ENCODE measurements at places on chromosomes 11 and 22.

DNA sequence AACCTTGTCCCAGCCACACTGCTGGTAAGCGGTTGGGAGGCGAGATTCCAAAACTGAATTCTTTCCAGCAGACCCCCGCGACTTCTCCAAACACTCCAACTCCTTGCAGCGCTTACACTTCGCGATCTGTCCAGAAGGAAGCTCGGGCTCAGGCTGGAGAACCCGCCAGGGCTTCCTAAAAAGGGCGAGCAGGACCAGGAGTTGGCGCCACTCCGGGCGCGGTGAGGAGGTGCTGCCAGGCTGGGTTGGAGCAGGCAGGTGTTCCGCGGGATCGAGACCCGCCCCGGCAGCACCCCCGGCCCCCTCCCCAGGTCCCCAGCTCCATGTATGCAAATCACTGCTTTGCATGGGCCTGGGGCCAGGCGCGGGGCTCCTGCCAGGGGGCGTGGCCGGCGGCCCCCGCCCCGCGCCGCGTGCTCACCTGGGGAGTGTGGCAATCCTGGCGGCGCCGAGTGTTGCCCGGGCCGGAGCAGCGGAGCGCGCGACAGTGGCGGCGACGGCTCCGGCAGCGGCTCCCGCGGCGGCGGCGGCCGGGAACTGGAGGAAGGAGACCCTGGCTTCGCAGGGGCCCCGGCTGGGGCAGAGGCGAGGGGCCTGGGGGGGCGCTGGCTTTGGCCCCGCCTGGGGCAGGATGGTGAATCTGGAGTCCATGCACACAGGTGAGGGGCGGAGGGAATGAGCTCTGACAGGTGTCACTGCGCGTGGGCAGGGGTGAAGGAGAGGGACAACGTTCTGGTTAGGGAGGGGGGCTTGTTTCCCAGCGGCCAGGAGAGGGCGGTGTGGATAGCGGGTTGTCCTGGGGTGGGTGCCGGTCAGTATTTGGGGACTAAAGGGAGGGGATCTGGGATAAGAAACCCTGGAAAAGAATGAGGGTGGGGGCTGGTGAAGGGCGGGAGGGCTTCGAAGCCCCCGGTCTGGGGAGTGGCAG, at the start of gene POU2F3:
TSS of gene POU2F3 (plus strand) at position 428 of the 928 bp plus-strand sequence. CDS start at position 632, 204 bp downstream.
- DNase-seq, result no peak

DNA sequence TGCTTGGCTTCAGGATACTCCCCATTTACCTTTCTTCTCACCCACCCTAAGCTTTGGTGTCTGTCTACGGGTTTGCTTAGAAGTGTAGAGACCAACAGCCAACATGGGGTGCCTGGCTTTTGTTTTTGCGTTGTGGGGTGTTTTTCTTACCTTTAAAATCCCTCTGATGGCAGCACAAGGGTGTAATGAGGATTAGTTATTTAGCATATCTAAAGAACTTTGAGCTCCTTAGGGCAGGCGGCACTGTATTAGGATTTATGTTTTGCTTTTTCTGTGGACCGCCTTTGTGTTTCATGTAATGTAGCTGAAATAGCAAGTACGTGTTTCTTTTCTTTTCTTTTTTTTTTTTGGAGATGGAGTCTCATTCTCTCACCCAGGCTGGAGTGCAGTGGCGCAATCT, 8.9 kb downstream of the AP2A2 start:
- DNase-seq, result no peak

DNA sequence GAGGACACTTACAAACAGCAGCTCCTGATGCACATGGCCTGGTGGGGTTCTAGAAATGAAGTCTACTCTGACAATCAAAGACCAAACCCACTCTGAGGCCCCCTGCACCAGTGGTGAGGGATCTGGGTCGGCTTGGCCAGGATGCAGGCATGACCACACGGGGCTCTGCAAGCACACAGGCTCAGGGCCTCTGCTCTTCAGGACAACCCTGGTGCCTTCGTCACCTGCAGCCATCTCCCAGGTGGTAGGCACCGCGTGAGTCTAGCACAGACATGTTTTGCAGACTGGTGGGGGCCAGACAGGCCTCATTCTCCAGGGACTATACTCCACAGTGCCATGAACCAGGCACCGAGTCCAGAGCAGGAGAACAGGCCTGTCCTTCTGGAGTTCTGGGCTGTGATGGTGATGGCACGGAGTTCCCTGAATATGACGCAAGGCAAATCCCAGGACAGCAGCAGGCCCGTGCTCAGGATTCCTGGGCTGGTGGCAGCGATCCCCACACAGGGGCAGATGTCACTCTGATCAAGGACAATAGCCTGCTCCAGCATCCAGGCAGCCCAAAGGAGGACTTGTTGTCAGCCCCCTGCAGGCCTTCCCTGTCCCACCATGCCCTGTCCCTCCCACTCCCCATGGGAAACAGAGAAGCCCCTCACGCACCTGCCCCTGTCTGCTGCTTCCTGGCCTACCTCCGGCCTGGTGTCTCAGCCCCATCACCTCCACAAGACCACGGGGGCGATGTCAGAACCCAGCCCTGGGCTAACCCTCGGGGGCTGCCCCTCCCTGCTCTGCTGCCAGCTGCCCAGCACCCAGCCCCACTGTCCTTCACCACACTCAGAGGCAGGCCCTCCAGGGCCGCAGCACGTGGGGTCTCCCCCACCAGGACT, 36.1 kb downstream of the GNB1L start:
- DNase-seq, result peak; percentile 7

DNA sequence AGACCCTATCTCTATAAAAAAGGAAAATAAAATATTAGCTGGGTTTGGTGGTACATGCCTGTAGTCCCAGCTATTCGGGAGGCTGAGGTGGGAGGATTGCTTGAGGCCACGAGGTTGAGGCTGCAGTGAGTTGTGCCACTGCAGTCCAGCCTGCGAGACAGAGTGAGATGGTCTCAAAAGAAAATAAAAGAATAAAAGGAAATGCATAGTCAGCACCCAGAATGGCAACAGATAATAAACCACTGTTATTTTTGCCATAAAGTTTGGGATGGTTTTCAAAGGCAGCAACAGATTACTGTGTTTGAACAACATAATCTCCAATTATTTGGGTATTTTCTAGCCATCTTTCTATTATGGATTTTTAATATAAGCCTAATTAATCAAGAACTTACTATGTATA, 61.9 kb downstream of the ATG16L2 start:
- no peak for DNase-seq

Measured in CD4-positive, alpha-beta T cell treated with Interleukin-15 for 1 hour (primary cell).